K562 (cell line): ENCODE measurements at places on chromosomes 7 and 10. TPM values are rescaled to one million over a fixed set of nuclear protein-coding genes. Genes with fewer than 3 reads are reported as not detected.

GRCh38 chr10:23399701-23400144 lies 39.2 kb upstream of the OTUD1 start:
- H3K4me3 ChIP-seq, result no peak overlapping the region
- DNase-seq, result no peak
- H3K27ac ChIP-seq, result no peak overlapping the region
- H3K36me3 ChIP-seq, result no peaks in the 10 kb centered on the region
- H3K4me1 ChIP-seq, result no peaks in the 10 kb centered on the region

DNA sequence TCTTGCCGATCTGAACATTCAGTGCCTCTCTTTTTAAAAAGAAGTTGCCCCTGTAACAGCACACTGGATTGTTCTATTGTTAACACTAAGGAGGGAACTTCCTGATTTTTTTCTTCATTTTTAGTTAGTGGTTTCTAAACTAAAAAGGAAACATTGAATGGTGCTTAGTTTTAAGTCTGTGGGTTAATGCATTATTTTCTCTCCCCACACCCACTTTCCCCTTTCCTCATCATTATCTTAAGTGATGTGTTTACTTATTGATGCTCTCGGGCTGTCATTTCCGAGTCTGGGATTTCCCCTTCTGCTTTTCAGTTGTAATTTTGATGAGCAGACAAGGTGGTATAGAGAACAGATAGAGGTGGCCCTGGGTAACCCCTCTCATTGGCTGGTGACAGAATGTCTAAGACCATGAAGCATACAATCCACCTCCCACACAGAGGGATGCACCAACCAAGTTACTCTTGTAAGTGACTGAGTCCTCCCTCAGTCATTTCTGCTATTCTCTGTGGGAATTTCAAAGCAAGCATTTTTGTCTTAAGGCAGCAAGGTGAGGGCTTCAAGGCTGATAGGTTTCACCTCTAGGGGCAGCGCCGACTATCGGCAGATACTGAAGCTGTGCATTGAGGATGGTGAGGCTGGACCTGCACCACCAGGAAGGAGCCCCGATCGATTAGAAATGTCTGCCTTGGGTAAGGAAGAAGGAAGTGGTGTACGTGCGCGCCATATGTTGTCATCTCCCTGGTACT lies 49.5 kb downstream of the CHN2 start:
- H3K27me3 ChIP-seq, result no peaks in the 10 kb centered on the region; the same call in 1 of the 3 replicates
- H3K36me3 ChIP-seq, result no peaks in the 10 kb centered on the region
- H3K4me3 ChIP-seq, result no peak overlapping the region
- no peaks in the 10 kb centered on the region for H3K4me1 ChIP-seq

DNA sequence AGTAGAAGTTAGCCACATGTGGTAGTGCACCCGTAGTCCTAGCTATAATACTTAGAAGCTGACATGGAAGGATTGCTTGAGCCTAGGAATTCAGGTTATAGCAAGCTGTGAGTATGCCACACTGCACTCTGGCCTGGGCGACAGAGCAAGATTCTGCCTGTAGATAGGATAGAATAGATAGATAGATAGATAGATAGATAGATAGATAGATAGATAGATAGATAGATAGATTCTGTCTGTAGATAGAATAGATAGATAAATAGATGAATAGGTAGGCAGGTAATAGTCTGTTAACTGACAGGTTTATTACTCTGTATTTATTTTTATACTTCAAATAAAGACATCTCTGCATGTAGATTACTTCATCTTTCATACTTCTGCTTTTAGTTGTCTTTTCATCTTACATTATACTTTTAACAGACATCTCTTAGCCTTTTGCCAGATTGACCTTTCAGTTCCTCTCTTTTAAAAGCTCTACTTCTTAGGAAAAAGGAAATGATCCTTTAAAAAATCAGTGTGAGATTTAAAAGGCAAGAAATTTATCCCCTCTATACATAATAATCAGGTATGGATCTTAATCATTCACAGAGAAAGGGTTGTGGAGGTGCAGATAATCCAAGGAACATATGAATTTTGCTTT lies 31.8 kb downstream of the CCAR1 start:
- H3K36me3 ChIP-seq, result peaks cover 95% of the 10 kb centered on the region
- H3K4me3 ChIP-seq, result no peak overlapping the region
- H3K4me1 ChIP-seq, result no peaks in the 10 kb centered on the region
- no peak overlapping the region for H3K27ac ChIP-seq

The LIPN gene
- not detected in 2 replicates for total RNA-seq

The GPR37 gene
- 0.07 TPM in 1 of 2 replicates, not detected in the other for total RNA-seq

DNA sequence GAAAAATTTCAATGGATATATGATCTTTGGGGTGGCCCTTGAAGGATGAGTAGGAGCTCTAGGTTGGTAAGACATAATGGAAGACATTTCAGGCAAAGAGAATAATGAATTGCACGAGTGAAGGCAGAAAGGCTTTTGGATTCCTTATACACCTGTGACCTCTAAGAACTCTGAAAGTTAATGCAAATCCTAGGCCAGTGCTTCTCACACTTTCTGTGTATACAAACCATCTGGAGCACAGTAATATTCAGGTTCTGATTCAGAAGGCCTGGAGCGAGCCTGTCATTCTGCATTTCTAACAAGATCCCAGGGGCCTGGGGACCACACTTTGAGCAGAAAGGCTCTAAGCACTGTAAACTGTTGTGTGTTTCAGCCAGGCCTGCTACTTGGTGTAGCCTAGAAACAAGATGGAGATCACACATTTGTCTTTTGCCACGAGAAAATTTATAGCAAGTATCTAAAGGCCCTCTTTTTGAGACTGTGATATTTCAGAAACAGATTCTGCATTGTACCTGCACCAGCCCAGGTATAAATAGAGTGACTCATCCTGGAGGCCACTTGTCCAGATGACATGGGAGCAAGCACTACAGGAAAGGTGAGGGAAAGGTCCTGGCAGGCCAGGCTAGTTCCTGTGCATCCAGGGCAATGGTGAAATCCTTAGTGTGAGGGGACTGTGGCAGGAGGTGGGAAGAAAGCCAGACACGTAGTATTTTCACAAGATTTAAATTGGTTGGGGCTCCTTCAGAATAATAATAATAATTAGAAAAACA lies 24.4 kb downstream of the MRPS33 start:
- no peak overlapping the region for H3K4me3 ChIP-seq
- no peaks in the 10 kb centered on the region for H3K36me3 ChIP-seq
- H3K27ac ChIP-seq, result no peak overlapping the region

GRCh38 chr7:30648744-30649540 lies 33.3 kb downstream of the CRHR2 start:
- H3K4me1 ChIP-seq, result no peaks in the 10 kb centered on the region
- H3K4me3 ChIP-seq, result no peak overlapping the region
- H3K27ac ChIP-seq, result no peak overlapping the region
- no peaks in the 10 kb centered on the region; the same call in 2 of the 3 replicates for H3K27me3 ChIP-seq
- no peak for DNase-seq
- H3K36me3 ChIP-seq, result peaks cover 7% of the 10 kb centered on the region; the same call in 1 of the 3 replicates

The SHTN1 gene
- total RNA-seq, result 18.6 and 19.1 TPM in 2 replicates

- peaks cover 13% of the 10 kb centered on the region for H3K4me1 ChIP-seq
- DNase-seq, result no peak
- no peak overlapping the region for H3K4me3 ChIP-seq
- H3K27ac ChIP-seq, result no peak overlapping the region
- H3K36me3 ChIP-seq, result no peaks in the 10 kb centered on the region
Measured at GRCh38 chr7:149879271-149879743, 5.5 kb downstream of the ATP6V0E2 start.

DNA sequence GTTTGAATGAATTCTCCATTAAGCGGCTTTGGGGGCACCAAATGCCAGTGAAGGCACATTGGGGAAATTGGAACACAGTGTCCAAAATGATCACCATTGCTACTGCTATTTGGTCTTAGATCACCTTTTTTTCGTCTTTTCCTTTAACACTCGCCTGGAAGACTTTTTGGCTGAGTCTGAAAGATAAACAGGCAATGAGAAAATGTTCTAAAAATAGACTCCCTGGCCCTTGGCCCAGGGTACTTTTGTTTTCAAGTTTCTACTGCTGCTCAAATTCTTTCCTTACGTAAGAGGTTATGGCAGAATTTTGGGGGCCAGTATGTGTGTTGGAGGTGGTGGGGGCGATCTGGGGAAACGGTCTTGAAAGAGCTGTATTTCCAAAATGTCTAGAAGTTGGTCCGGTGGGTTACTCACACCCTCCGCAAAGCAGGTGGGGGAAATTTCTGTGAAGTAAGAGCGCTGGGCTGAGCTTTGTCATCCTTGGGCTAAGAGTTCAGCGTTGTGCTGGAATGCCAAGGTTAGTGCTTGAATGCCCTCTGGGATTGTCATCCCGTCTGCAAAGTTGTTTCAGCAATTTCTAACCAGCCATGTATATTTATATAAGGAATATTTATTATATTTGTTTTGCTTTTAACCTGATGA lies 1.3 kb upstream of the ITPRIP start:
- peaks cover 15% of the 10 kb centered on the region; the same call in 2 of the 3 replicates for H3K36me3 ChIP-seq
- DNase-seq, result peak; percentile 66
- H3K4me1 ChIP-seq, result peaks cover 38% of the 10 kb centered on the region

The PPP1R17 gene
- not detected in 2 replicates for total RNA-seq

The MBL2 gene
- not detected in 2 replicates for total RNA-seq

- H3K4me3 ChIP-seq, result no peak overlapping the region
- DNase-seq, result peak; percentile 38
- H3K27me3 ChIP-seq, result no peaks in the 10 kb centered on the region
- H3K4me1 ChIP-seq, result no peaks in the 10 kb centered on the region
- no peaks in the 10 kb centered on the region for H3K36me3 ChIP-seq
- H3K27ac ChIP-seq, result no peak overlapping the region
Measured at GRCh38 chr7:20598459-20599309, 16.8 kb upstream of the ABCB5 start.

GRCh38 chr7:142804728-142805207 lies 34.0 kb downstream of the PRSS2 start:
- no peak overlapping the region; the same call in 2 of the 3 replicates for H3K27ac ChIP-seq
- no peak overlapping the region for H3K4me3 ChIP-seq
- H3K36me3 ChIP-seq, result no peaks in the 10 kb centered on the region
- DNase-seq, result peak; percentile 67
- H3K4me1 ChIP-seq, result peaks cover 49% of the 10 kb centered on the region
- no peaks in the 10 kb centered on the region for H3K27me3 ChIP-seq

The PRSS37 gene
- total RNA-seq, result not detected in 2 replicates
